AG09319 (cell line): ENCODE measurements at places on chromosomes 1 and 21.

- no peak for DNase-seq
These were observed 1316.8 kb upstream of the B3GALT2 start for GRCh38 chr1:194503209-194503608.

DNA sequence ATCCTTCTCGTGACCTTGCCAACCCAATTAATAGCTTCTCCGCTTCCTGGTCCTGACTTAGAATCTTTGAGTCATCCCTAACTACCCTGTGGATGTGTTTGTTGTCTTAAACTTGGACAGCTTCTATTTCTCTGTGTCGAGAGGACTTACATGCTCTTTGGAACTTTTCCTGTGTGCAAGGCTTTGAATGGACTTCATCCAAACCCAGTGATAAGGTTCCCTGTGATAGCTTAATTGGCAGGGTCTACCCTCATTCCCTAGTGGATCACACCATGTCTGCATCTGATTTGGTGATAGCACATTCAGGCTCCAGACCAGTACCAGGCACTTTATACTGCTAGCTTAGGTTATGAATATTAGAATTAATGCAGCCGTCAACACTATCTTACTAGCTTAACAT, 378.2 kb upstream of the KAZN start:
- no peak for DNase-seq

- DNase-seq: no peak
These were observed 744 bp downstream of the MIER1 start for GRCh38 chr1:66925558-66925910.

DNA sequence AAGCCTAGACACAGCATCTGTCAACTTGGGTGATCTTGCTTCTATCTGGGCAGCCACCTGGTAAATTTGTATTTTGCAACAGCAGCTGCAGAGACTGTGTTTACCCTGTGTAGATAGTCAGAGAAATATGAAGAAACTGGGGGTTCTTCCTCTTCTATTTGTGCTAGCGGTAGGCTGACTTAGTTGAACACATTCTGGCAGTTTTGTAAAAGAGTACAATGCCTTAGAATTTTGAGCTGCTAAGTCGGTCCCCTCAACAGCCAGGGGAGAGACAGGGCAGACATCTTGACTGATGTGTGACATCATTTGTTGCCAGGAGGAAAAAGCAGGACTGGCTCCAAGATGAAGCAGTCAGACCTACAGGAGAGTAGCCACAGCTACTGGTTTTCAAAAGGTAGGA, 53.7 kb downstream of the KCNJ6 start:
- no peak for DNase-seq

DNA sequence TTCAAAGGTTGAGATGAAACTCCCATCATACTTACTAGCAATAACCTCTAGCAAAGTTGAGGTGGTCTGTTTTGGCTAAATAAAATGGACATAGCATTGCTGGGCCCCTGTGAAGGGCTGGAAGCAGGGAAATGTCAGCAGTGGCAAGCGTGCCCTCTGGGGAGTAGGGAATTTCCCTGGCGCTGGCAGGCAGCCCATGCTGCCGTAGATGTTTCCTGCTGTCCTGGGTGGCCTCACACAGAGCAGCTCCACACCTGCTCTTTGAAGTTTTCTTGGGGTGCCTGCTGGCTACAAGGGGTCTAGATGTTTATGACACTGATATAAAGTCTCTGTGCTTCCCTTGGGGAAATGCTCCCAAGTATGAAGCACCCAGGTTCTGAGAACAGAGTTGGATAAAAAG, 30.2 kb downstream of the ADARB1 start:
- DNase-seq: no peak

GRCh38 chr21:17461582-17461981, 51.3 kb upstream of the CXADR start:
- no peak for DNase-seq

GRCh38 chr21:42413500-42413899, 9.8 kb downstream of the UBASH3A start:
- DNase-seq: no peak

DNA sequence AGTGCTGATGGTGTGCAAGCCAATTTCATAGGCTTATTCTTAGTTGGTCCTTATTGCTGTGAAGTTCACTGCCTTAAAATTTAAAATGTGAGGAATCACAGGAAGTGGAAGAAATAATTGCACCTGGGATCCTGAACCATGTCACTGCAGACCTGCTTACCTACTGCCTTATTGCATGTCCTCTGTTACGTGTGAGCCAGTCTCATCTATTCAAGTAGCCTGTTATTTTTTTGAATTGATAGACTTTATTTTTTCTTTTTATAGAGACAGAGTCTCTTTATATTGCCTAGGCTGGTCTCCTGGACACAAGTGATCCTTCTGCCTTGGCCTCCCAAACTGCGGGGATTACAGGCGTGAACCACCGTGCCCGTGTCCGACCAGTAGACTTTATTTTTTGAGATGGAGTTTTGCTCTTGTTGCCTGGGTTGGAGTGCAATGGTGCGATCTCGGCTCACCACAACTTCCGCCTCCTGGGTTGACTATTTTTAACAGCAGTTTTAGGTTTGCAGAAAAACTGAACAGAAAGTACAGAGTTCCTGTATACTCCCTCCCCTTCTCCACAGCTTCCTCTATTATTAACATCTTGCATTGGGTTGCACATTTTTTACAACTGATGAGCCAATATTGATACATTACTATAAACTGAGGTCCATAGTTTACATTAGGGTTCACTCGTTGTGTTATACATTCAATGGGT, 14.0 kb upstream of the DISC1 start:
- no peak for DNase-seq
